ENCODE measurements at places on chromosomes 5 and 9. TPM values are rescaled to one million over a fixed set of nuclear protein-coding genes. Genes with fewer than 3 reads are reported as not detected.

ENG gene
- polyA plus RNA-seq: 0.08 TPM

ECSCR gene
- polyA plus RNA-seq: not detected

- DNase-seq: no peak
These were observed 66.7 kb upstream of the ADRA1B start for GRCh38 chr5:159849437-159850083.

KIAA0825 gene
- polyA plus RNA-seq: 0.75 TPM

DNA sequence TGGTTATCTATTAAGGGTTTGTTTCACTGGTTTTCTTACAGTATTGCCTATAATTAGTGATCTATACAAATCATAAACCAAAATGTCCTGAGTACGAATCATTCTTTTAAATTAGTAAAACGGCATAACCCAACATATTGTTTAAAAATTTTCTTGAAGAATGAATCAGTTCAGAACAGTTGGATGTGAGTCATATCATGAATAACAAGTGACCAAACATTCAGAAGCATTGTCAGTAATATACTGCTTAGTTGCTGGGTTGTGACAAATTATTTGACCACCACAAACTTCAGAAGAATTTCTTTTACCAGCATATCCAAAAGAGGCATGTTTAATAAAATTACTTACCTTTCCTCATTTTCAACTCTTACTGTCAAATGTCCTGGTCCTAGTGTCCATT is 111.2 kb downstream of the UNC13B start:
- no peak for DNase-seq

GRCh38 chr5:101437351-101437750 is 534.3 kb upstream of the ST8SIA4 start:
- DNase-seq: no peak

DNA sequence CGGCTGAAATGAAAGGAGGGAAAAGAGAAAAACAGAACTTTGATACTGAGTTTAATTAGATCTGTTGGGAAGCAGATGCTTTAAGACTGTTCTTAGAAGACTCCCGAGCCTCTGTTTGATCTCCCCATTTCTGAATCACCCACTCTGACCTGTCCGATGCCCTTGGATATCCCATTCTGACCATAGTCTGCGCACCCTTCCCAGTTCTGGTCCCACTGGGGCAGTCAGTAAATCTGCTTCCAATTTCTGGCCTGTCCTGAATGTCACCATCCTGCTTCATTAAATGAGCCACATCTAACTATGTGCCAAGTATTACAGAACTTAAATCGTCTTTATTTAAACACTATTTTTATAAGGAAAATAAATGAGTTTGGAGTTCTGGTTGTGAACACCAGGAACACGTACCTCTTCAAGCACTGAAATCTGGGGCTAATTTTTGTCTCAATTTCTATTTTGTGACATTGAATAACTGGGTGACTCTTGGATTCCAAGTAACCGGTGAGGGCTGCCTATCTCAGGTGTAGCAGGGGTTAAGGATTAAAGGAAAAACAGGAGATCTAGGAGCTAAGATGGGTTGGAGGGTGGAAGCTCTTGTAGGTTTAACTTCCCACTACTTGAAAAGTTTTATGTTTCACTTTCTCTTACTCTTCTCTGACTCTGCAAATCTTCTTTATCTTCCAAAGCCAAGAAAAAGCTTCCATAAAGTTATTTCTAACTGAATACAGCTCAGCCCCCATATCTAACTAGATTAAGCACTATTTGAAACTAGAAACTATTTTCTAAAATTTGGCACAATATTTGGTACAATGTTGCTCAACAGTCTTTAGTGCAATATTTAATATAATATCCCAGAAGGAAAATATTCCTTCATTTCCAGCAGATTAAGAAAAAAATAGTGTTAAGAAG is 40.1 kb downstream of the ALDH1A1 start:
- no peak for DNase-seq

PCDHB10 gene
- polyA plus RNA-seq: not detected

- no peak for DNase-seq
These were observed 340.9 kb downstream of the EFNA5 start for GRCh38 chr5:107329850-107330249.

GRCh38 chr5:1512541-1513291 is 11.0 kb downstream of the LPCAT1 start:
- DNase-seq: no peak

DNA sequence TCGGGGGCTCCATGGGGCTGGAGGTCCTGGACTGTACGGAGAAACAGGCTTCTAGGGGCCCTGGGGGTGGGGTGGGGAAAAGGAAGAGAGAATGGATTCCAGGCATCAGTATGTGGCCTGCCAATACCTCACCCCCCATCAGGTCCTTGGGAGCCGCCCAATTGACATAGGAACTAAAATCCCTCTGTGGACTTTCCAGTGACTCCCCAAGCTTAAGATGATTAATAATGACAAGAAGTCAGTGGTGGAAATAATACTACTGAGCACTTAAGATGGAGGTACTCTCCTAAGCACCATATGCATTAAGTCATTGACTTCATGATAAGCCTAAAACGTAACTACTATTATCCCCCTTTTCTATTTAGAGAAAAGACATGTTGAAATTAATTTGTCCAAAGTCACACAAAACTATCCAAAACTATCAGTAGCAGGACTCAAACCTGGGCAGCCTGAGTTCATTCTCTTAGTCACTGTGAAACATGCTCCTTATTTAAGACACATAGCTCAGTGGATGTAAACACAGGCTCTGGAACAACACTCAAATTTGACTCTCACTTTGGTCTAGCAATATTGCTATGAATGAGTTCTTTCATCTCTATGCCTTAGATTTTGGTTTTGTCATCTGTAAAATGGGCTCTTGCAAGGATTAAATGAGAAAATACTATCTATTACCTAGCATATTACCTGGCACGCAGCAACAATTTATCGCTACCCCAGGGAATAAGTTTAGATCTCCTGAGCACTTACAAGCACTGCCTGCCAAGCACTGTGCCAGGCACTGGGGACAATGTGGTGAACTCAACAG is 9.5 kb downstream of the SPRY4 start:
- no peak for DNase-seq

TUSC1 gene
- polyA plus RNA-seq: 6.5 TPM

GRCh38 chr5:42392917-42393316 is 30.3 kb upstream of the GHR start:
- DNase-seq: no peak
